ENCODE measurements at places on chromosomes 6 and 20. TPM values are rescaled to one million over a fixed set of nuclear protein-coding genes. Genes with fewer than 3 reads are reported as not detected.

DNA sequence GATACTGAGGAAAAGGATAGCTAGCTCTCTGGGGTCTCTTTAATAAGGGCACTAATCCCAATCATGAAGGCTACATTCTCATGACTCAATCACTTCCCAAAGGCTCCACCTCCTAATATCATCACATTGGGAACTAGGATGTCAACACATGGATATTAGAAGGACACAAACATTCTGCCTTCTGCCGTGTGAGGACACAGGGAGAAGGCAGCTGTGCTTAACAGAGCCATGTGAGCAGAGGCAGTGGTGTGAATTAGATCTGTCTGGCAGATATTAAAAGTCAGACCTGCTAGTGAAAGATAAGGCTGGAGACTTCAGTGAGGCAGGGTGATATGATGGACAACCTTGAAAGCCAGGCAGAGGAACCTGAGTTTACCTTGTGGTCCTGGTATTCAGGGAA is 341.9 kb downstream of the ARHGAP18 start:
- no peak for DNase-seq

Gene BMP2
- 9.1 TPM for total RNA-seq

GRCh38 chr20:34320861-34321260 is 17.7 kb upstream of the AHCY start:
- no peak for DNase-seq

DNA sequence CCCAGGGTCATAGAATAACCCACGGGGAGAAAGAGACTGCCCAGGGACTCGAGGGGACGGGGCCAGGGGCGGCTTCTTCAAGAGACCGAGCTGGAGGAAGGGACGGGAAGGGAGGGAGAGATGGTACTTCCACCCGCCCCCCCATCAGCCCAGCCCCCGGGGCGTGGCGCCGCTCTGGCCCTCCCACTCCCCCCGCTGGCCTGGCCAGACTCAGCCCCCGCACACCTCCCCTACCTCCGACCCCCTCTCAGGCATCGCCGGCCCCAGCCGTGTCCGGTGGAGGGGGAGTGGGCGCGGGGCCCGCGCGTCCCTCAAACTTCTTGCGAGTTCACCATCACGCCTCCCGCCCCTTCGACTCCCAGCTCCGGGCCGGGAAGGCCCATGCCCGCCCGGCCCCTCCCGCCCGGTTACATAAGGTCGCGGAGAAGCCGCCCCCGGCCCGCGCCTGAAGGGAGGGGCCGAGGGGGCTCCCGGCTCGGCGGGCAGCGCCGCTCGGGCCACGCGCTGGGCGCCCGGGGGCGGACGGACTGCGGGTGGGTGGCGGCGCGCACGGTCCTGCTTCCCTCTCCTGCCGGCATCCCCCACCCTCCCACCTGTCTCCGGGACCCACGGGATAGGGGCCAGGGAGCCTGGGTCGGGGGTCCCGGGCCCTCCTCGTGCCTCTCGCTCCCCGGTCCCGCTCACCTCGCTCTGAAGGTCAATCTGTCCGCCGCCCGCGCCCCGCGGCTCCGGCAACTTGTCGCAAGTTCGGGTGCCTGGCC is 562 bp downstream of the TFEB start:
- peak; percentile 54 for DNase-seq

GRCh38 chr6:90574610-90575009 is 12.3 kb downstream of the MAP3K7 start:
- DNase-seq: no peak
